ENCODE measurements at places on chromosomes 3 and 15. TPM values are rescaled to one million over a fixed set of nuclear protein-coding genes. Genes with fewer than 3 reads are reported as not detected.

Gene KATNBL1
- 40.9 TPM for total RNA-seq

DNA sequence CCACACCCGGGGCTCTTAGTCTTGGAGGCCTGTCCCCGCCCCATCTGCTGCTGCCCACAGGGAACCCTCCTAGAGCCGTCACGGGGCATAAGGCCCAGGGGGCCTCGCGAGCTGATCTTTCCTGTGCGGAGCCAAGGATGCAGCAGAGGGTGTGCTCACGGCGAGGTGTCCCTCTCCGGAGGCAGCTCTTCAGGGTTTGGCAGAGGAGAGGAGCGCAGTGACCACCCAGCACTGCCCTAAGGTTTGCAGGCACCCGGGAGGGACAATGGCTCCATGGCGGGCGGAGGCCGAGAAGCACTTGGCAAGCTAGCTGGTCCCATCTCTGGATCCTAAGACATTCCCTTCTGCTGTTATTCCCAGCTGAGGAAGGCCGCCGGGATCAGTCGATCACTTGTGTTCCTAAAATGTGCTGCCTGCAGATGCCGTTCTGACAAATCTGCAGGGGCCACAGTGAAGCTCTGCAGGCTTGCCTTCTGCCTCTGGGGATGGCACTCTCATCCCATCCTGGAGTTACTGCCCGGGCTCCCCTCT is 47.4 kb upstream of the PCSK6 start:
- no peak for DNase-seq

- DNase-seq, result no peak
These were observed 439 bp downstream of the SSR3 start for GRCh38 chr3:156554515-156554841.

DNA sequence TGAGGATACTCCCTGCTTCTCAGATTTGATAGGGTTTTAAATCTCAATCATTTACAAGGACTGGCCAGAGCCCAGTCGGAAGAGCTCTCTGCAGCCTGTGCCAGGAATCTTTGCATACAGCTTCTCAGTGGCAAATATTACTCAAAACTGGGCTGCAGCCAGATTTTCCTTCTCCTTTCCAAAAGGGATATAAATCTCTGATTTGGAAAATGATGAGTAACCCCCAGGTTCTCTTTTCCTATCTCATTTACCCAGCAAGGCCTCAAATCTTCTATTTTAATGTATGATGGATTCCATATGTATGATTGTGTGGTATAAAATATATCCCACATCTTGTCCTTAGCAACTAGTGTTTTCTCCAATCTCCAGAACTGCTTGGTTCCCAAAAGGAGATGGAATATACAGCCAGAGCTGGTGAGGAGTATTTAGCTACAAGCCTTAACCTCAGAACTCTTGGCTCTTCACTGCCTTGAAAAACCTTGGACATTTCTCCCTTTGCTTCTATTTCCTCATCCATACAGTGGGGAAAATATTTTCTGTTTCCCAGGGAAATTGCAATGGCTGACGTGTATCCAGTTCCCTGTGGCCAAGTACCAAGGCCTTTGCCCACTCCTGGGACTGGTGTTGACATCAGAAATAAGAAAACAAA is 114.4 kb downstream of the ATG7 start:
- DNase-seq, result no peak

DNA sequence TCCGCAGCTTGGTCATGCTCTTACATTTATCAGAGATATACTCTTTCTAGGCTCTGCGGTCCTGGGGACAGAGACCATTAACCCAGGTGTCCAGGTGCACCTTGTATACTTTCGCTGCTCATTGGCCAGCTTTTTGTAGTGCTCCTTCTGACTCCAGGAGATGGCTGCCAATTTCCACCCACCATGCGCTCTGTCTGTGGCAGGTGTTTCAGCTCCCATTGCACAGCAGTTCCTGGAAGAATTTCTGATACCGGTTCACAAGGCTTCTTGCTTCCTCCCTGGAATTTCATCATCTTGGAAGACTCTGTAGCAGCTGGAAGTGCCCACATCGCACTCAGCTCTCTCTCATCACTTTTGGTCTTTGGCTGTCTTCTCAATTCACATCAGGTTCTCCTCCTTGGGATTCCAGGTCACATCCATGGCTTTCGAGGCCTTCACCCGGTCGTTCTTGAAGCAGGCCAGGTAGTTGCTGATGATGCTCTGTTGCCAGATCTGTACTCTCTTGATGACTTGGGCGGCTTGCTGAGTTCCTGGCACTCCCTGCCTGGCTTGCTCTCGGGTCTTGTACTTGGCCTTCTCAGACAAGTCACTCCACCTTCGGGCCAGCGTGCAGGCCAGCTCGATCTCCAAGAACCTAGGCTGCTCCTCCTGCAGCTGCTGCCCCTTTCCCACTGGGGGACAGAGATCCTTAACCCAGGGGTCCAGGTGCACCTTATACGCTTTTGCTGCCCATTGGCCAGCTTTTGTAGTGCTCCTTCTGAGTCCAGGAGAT is 41.1 kb upstream of the ARL8B start:
- DNase-seq, result no peak

DNA sequence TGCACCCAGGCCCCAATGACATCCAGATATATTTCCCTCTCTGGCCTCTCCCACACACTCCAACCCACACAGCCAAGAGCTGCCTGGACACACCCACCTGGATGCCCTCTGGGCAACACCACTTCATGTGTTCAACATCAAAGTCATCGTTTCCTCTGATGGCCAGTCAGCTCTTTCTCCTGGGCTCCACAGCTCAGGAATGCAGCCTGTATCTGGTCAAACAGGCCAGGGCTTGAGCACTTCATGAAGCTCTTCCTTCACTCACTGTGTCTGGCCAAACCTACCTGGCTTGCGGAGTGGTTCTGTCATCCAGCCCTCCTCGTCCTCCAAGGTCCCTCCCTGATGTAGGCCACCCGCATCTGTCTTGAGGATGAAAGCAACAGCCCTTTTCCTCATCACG is 35.8 kb upstream of the SLC6A11 start:
- DNase-seq, result no peak

- DNase-seq, result no peak
These were observed 36.3 kb upstream of the FBXL22 start for GRCh38 chr15:63560741-63561448.

Gene ASB7
- 12.5 TPM for total RNA-seq
